ENCODE measurements at places on chromosomes 4 and X.

- DNase-seq, result no peak
These were observed 168.4 kb downstream of the MAD2L1 start for GRCh38 chr4:119898211-119898610.

GRCh38 chr4:132865458-132865857 lies 283.6 kb upstream of the PCDH10 start:
- DNase-seq, result no peak

DNA sequence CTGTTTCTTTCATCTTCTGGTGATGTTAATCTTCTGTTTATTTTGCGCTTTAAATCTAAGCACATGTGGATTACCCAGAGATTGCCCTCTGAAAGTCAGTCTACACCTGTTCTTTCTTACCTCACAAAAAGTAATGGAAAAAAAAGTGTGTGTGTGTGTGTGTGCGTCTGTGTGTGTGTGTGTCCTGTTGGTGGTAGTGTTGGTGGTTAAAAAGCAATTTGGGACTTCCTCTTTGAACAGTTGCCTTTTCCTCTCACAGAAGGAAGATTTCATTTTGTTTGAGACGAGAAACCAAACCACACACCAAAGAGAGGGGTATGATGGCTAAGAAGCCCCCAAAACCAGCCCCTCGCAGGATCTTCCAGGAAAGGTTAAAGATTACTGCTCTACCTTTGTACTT lies at the start of gene STAP1:
STAP1 (plus strand) TSS at position 235 of the 400 bp plus-strand sequence; CDS start at position 318, 83 bp downstream.
- no peak for DNase-seq

- DNase-seq, result no peak
These were observed 40.0 kb downstream of the ACSL1 start for GRCh38 chr4:184785813-184786212.

- no peak for DNase-seq
These were observed 11.6 kb downstream of the ARSF start for GRCh38 chrX:3052860-3053259.

DNA sequence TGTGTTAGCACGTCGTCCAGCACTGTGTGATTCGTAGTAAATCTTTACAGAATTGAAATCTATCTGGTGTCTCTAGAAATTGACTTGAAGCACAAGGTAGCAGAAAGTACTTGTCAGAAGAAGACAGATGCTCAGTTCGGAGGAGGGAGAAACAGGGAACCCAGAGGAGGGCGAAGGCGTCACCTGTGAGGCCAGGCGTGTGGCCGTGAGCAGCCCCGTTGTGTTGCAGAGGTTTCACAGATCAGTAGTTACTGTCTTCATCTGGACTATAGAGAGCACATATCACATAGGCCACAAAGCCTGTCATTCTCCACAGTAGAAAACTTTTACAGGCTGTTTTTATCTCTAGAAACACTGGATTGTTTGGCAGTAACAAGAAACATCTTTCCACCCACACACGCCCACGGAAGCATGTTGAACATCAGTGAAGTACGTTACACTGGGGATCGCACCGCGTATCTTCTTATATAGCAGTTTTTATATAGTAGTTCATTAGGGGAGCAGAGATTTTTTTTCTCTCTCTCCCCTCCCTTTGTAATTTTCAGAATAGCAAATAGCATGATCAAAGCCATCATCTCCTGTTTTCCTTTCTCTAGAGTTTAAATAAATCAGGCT lies 48.1 kb upstream of the TLR3 start:
- no peak for DNase-seq

DNA sequence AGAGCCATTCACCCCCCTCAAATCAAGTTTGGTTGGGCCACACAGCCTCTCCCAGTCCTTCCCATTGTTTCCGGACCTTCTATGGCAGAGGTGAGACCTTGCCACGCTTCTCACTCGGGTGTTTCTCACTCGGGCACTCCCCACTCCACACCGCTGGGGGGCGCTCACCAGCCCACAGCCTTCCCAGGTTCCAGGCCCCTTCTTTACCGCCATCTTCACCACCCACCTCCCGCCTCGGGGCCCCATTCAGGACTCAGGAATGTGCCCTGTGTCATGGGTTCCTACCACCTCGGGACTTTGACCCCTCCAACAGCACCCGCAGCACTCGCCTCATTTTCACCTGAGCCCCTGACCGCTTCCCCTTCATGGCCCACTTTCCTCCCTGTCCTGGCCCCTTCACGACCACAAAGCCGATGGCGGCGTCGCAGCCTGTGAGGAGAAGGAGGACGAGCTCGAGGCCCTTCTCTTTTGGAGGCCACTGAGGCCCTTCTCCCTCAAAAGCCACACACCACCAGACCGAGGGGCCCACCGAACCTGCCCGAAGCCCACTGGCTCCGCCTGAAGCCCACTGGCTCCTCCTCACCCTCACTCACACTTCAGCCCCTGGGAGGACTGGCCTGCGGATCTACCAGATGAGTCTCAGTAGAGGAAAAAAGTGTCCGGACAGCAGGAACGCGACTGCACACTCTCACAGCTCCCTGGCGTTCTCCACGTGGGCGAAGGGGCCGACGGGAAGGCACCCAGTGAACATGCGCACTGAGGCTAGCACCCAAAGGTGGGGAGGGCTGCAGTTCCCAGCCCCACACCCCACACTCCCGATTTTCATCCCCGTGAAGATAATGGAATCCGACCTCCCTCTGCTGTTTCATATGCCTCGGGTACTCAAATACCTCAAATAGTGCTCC lies at the start of gene PAGE1:
PAGE1 (minus strand) TSS at position 709 of the 905 bp plus-strand sequence. CDS start 1,214 bp downstream, outside the sequence.
- no peak for DNase-seq

DNA sequence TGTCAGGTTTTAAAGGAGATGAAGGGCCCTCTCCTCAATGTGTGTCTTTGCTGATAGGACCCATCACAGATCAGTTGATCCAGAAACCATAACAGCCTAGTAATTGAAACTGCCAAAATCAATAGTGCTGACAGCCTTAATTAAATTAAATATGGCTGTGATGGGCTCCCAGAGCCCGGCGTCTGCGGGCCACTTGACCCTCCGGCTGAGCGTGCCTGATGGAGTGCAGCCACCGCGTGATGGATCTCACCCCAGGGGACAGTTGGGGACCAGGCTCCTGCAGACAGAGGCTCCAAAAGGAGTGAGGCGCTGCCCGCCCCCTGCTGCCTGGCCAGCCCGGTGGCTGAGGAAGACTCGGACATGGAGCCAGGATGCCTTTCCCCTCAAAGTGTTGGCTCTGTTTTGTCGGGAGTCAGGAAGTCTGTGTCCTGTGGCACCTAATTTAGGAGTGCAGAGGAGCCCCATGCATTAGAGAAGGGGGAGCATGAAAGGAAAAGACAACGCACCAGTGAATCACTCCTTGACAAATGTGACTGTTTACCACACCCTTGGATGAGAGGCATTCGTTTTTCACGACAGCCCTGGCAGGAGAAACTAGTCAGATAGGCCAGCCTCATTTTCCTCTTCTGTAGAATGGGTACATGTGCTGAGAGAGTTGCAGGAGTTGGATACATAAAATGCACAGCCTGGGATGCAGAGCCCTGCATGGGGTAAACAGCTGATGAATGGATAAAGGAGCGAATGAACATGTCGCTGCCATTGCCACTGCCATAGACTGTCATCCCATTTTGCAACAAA lies 40.9 kb upstream of the MSX1 start:
- DNase-seq, result no peak

- DNase-seq, result no peak
These were observed 32.7 kb upstream of the MBTPS2 start for GRCh38 chrX:21806691-21807090.

GRCh38 chr4:83067058-83067639 lies 32.2 kb downstream of the COPS4 start:
- no peak for DNase-seq

GRCh38 chrX:65451663-65452062 lies 82.9 kb downstream of the LAS1L start:
- DNase-seq, result peak; percentile 5

DNA sequence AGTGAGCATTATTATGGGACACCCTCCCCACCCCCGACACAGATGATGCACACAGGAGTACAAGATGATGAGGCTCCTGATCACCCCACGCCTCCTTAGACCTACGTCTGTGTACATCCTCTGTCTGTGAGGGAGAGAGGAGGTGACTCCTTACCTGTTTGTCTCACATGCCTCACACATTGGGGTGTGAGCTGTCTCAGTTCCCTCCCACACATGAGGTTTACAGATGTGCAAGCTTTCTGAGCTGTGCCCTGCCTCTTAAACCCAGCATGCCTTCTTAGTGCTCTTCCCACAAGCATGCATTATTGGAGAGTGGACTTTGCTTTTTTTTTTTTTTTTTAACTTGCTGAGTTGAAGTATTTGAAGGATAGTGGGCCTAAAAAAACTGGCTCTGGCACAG lies 76.7 kb downstream of the CLCN5 start:
- no peak for DNase-seq

DNA sequence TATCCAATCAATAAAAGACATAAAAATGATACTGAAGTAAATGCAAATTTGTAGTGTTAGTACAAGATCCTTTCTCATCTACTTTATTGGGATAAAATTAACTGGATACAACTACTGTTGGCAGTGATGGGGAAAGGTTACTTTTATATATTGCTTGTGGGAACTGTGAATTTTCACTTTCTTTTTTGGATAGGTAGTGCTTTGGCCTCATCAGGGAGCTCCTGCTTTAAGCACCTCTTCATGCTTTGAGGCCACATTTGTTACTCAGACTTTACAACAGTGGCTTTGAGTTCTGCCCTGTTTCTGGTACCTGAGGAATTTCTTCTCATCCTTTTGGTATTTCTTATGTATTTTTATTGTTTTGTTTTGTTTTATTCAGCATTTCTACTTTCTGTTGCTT lies 316.8 kb upstream of the ZCCHC13 start:
- no peak for DNase-seq

DNA sequence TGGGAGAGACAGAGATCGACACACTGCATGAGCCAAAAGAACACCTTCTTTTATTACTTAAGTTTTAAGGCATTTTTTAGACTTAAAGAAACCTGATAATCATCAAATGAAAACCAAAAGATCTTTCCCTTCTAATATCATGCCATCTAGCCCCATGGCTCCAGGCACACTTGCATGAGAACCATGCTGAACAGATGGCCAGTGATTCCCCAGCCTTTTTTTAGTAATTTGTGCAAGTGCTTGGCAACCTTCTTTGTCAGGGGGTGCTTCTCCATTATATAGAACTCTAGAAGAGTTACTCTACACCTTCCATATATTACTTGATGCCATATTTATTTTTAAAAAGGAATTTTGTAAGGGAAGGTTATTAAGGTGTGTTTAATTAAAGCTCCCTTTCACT lies 182.2 kb upstream of the TEX13C start:
- DNase-seq, result no peak

DNA sequence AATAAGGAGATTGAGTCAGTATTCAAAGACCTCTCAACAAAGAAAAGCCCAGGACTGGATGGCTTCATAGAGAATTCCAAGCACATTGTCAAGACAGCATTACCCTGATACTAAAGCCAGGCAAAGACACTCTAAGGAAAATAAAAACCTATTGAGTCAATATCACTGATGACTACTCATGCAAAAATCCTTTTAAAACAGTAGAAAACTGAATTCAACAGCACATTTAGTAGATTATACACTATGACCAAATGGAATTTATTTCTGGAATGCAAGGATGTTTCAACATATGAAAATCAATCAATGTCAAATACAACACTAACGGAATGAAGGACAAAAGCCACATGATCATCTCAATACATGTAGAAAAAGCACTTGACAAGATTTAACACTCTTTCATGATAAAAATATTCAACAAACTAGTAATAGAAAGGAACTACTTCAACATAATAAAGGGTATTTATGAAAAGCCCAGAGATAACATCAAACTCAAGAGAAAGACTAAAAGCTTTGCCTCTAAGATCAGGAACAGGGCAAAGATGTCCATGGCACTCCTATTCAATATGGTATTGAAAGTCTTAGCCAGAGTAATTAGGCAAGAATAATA lies 633.3 kb downstream of the ANKRD50 start:
- DNase-seq, result no peak

DNA sequence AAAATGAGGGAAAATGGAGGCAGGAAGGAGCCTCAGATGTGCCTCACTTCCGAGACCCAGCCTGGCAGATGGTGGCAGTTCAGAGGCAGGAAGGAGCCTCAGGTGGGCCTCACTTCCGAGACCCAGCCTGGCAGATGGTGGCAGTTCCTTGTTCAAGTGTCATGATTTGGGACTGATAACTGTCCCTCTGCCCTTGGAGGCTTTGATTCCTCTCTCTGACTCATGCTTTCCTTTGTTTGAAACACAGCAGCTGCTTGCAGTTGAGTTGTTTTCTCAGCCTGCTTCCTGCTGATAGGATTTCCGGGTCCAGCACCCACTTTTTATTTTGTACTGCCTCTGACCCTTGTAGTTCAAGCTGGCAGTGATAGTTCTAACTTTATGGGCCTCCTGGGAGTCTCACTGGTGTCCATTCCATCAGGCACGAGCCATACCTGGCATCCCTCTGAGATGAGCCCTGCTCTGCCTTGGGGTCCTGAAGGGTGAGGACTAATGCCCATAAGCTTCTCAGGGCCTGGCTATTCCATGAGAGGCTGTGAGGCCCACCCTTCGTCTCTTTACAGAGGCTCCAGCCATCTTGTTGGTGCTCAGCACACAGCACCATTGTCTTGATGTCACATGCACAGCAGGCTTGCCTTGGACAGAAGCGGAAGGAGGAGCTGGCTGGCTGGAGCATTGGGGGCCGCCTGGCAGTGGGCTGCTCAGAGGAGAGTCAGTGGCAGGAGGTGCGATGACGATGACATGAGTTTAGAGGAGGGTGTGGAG lies 13.0 kb downstream of the RGS12 start:
- no peak for DNase-seq

All from GM12891 (cell line).